Stimulated activated CD8-positive, alpha-beta memory T cell treated with anti-CD3 and anti-CD28 coated beads, Interleukin-4, amount 100 ng/mL, for 4 hours (primary cell): ENCODE measurements at places on chromosomes 2 and 18.

- no peak for DNase-seq
Observed at GRCh38 chr2:39524756-39525635, 87.9 kb upstream of the MAP4K3 start.

GRCh38 chr2:2527148-2527547 lies 196.1 kb upstream of the MYT1L start:
- no peak for DNase-seq

GRCh38 chr18:54209471-54210180 lies 14.8 kb downstream of the MBD2 start:
- no peak for DNase-seq

GRCh38 chr18:24990671-24991134 lies 361.3 kb downstream of the ZNF521 start:
- DNase-seq, result no peak

GRCh38 chr18:60935041-60935910 lies 398.0 kb upstream of the CDH20 start:
- DNase-seq, result no peak

GRCh38 chr2:70349921-70350685 lies 48.2 kb upstream of the FAM136A start:
- no peak for DNase-seq

GRCh38 chr2:167471734-167472133 lies 583.5 kb downstream of the XIRP2 start:
- DNase-seq, result no peak
